ENCODE measurements at places on chromosomes 2 and 18. TPM values are rescaled to one million over a fixed set of nuclear protein-coding genes. Genes with fewer than 3 reads are reported as not detected.

GRCh38 chr2:122780251-122780650 is 1024.8 kb downstream of the TSN start:
- H3K4me3 ChIP-seq: no peak overlapping the region
- no peak for DNase-seq
- H3K4me1 ChIP-seq: no peaks in the 10 kb centered on the region
- no peaks in the 10 kb centered on the region for H3K27me3 ChIP-seq

DNA sequence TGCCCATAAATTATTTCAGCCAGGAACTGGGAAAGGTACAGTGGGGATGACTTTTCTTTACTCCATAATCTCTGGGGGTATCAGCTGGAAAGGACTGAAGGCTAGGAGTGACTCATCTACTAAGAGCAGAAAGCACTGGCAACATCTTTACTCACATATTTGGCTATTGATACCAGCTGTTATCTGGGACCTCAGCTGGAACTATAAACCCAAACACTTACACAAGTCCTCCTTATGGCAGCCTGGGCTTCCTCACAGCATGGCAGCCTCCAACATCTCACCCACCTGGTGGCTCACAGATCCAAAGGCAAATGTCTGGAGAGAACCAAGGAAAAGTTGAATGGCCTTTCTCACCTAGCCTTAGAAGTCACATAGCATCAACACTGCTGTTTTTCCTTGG is 379.0 kb upstream of the RND3 start:
- peaks cover 21% of the 10 kb centered on the region for H3K36me3 ChIP-seq
- no peak overlapping the region for H3K4me3 ChIP-seq
- no peaks in the 10 kb centered on the region for H3K4me1 ChIP-seq
- H3K27me3 ChIP-seq: no peaks in the 10 kb centered on the region
- H3K27ac ChIP-seq: no peak overlapping the region

GRCh38 chr2:228575897-228576296 is 394.4 kb upstream of the SPHKAP start:
- H3K4me3 ChIP-seq: no peak overlapping the region
- H3K4me1 ChIP-seq: no peaks in the 10 kb centered on the region
- DNase-seq: no peak
- H3K27ac ChIP-seq: no peak overlapping the region
- H3K36me3 ChIP-seq: no peaks in the 10 kb centered on the region

DNA sequence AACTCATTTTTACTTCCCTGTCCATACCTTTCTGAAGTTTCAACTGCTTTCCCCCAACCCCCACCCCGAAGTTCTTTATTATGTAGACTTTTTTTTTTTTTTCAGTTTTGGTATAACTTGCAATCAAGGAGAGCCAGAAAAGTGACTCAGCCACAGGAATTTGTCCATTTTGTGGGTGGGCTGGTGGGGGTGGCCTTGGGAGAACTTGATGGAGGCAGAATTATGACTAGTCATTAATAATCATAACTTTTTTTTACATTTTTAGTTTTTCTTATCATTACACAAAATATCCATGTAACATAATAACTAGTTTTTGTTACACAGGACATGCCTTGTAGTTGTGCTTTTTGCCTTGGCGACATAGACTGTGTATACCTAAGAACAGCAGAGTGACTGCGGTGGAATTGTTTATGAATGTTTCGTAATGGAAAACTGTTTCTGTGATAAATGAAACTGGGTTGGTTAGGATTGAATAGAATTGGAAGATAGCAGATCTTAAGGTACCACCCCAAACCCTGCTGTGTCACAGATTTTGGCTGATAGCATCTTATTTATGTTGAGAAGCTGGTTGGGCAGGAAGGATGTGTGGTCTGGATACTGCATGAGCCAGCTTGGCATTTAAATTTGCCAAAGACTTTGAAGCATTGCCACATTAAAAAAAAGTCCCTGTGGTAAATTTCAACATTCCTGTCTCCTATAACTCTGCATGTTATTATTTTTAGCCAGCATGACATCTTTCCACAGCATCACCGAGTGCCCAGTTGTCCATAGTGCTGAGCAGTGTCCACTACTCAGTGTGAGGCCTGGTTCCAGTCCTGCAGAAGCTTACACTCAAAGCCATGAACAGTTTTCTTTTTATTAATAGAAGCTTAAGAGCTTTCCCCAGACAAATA is 30.7 kb downstream of the LYPD6B start:
- H3K27me3 ChIP-seq: no peaks in the 10 kb centered on the region
- no peak overlapping the region for H3K27ac ChIP-seq
- H3K4me3 ChIP-seq: no peak overlapping the region
- DNase-seq: no peak
- H3K36me3 ChIP-seq: no peaks in the 10 kb centered on the region

GRCh38 chr2:149832324-149832723 is 244.7 kb upstream of the MMADHC start:
- H3K36me3 ChIP-seq: peaks cover 4% of the 10 kb centered on the region
- H3K4me3 ChIP-seq: no peak overlapping the region
- no peaks in the 10 kb centered on the region for H3K4me1 ChIP-seq
- H3K27me3 ChIP-seq: peaks cover 1% of the 10 kb centered on the region

- H3K4me1 ChIP-seq: no peaks in the 10 kb centered on the region
- DNase-seq: no peak
- H3K36me3 ChIP-seq: no peaks in the 10 kb centered on the region
- no peak overlapping the region for H3K4me3 ChIP-seq
- peaks cover 4% of the 10 kb centered on the region for H3K27me3 ChIP-seq
Observed at GRCh38 chr2:40218679-40219078, 233.2 kb downstream of the SLC8A1 start.

- peaks cover 3% of the 10 kb centered on the region for H3K27me3 ChIP-seq
- no peak for DNase-seq
- H3K27ac ChIP-seq: no peak overlapping the region
- no peak overlapping the region for H3K4me3 ChIP-seq
- peaks cover 13% of the 10 kb centered on the region for H3K36me3 ChIP-seq
Observed at GRCh38 chr2:208359632-208359986, 47.0 kb upstream of the PTH2R start.

The GATA6 gene
- total RNA-seq: 0.42 TPM

GRCh38 chr2:187310701-187311100 is 137.4 kb downstream of the CALCRL start:
- no peak overlapping the region for H3K4me3 ChIP-seq
- peaks cover 12% of the 10 kb centered on the region for H3K4me1 ChIP-seq
- H3K27me3 ChIP-seq: peaks cover 1% of the 10 kb centered on the region
- H3K36me3 ChIP-seq: peaks cover 5% of the 10 kb centered on the region

DNA sequence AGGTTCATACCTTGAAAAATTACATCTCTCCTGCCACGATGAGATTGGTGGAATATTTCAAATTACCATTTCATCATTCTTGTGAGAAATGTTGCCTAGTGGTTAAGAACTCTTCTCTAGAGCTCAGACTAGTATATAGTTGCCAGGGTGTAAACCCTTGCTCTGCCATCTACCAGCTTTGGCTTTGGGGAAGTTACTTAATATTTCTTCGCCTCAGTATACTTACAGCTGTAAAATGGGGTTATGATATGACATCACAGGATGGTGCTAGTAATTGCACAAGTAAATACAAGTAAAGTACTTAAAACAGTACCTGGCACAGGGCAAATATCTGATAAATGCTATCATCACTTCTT is 1.5 kb downstream of the SPOPL start:
- peaks cover 4% of the 10 kb centered on the region for H3K27me3 ChIP-seq
- H3K27ac ChIP-seq: no peak overlapping the region
- peak overlapping the region; percentile 98 for H3K4me3 ChIP-seq
- DNase-seq: no peak
- no peaks in the 10 kb centered on the region for H3K36me3 ChIP-seq

The LHCGR gene
- not detected for total RNA-seq

DNA sequence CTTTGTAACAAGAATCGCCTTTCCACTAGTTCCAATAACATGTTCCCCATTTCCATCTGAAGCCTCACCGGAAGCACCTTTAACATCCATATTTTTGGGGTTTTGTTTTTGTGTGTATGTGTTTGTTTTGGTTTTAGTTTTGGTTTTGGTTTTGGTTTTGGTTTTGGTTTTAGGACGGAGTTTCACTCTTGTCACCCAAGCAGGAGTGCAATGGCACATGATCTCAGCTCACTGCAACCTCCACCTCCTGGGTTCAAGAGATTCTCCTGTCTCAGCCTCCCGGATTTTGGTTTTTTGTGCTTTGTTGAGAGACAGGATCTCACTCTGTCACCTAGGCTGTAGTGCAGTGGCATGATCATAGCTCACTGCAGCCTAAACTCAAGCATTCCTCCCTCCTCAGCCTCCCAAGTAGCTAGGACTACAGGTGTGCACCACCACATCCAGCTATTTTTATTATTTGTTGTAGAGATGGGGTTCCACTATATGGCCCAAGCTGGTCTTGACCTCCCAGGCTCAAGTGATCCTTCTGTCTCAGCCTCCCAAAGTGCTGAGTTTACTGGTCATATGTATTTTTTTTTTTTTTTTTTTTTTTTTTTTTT is 36.3 kb downstream of the TGOLN2 start:
- H3K4me3 ChIP-seq: no peak overlapping the region
- peaks cover 20% of the 10 kb centered on the region for H3K4me1 ChIP-seq
- H3K27me3 ChIP-seq: no peaks in the 10 kb centered on the region
- no peaks in the 10 kb centered on the region for H3K36me3 ChIP-seq

GRCh38 chr2:8754106-8754776 is 72.4 kb downstream of the ID2 start:
- no peak overlapping the region for H3K4me3 ChIP-seq
- H3K27me3 ChIP-seq: no peaks in the 10 kb centered on the region
- no peaks in the 10 kb centered on the region for H3K4me1 ChIP-seq
- peaks cover 15% of the 10 kb centered on the region for H3K36me3 ChIP-seq
- no peak overlapping the region for H3K27ac ChIP-seq

The INPP4A gene
- total RNA-seq: 54.5 TPM

GRCh38 chr2:187853381-187853791 is 299.2 kb upstream of the TFPI start:
- no peaks in the 10 kb centered on the region for H3K27me3 ChIP-seq
- H3K4me3 ChIP-seq: no peak overlapping the region
- no peaks in the 10 kb centered on the region for H3K4me1 ChIP-seq
- H3K36me3 ChIP-seq: no peaks in the 10 kb centered on the region

GRCh38 chr2:89842180-89842908 is 1150.9 kb downstream of the RPIA start:
- H3K4me3 ChIP-seq: no peak overlapping the region
- peaks cover 15% of the 10 kb centered on the region for H3K27me3 ChIP-seq
- no peak for DNase-seq
- H3K27ac ChIP-seq: no peak overlapping the region
- H3K36me3 ChIP-seq: peaks cover 10% of the 10 kb centered on the region

The LIMS2 gene
- 0.29 TPM for total RNA-seq

The SCN7A gene
- total RNA-seq: 0.32 TPM

GRCh38 chr2:195471163-195471562 is 185.9 kb upstream of the SLC39A10 start:
- no peak overlapping the region for H3K4me3 ChIP-seq
- no peaks in the 10 kb centered on the region for H3K36me3 ChIP-seq
- no peaks in the 10 kb centered on the region for H3K4me1 ChIP-seq
- no peak for DNase-seq

- no peaks in the 10 kb centered on the region for H3K36me3 ChIP-seq
- H3K27me3 ChIP-seq: peaks cover 1% of the 10 kb centered on the region
- DNase-seq: no peak
- no peaks in the 10 kb centered on the region for H3K4me1 ChIP-seq
Observed at GRCh38 chr2:221802089-221802488, 230.0 kb upstream of the EPHA4 start.

GRCh38 chr18:23539911-23540525 is 36.7 kb downstream of the RMC1 start:
- no peak overlapping the region for H3K27ac ChIP-seq
- H3K27me3 ChIP-seq: no peaks in the 10 kb centered on the region
- H3K4me1 ChIP-seq: no peaks in the 10 kb centered on the region
- no peaks in the 10 kb centered on the region for H3K36me3 ChIP-seq
- no peak overlapping the region for H3K4me3 ChIP-seq

DNA sequence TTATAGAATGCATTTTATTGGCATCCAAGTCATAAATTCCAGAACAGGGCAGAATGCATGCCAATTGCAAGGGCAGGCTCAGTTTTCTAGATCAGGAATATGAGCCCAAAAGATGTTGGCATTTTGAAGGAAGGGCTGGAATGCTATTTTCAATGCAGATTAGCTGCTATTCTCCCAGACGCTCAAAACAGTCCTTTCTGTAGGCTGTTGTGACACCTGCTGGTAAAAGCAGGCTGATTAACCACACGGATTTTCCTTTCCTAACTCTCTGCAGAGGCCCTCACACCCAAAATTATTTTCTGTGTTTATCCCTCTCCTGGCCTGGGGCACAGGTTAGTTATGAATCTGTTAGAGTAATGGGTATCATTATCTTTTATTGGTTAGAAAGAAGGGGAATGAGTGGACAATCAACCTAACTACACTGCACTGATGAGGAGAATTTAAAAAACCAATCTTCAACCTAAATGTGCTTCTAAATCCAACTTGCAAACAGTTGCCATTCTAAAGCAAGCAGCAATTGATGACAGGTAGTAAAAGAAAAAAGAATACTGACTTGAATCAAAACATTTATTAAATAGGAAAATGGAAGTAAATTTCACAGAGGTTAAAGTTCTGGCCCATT is 94.0 kb downstream of the PLA2R1 start:
- no peak for DNase-seq
- no peaks in the 10 kb centered on the region for H3K27me3 ChIP-seq
- H3K27ac ChIP-seq: no peak overlapping the region
- H3K4me1 ChIP-seq: no peaks in the 10 kb centered on the region
- H3K36me3 ChIP-seq: no peaks in the 10 kb centered on the region
- H3K4me3 ChIP-seq: no peak overlapping the region

DNA sequence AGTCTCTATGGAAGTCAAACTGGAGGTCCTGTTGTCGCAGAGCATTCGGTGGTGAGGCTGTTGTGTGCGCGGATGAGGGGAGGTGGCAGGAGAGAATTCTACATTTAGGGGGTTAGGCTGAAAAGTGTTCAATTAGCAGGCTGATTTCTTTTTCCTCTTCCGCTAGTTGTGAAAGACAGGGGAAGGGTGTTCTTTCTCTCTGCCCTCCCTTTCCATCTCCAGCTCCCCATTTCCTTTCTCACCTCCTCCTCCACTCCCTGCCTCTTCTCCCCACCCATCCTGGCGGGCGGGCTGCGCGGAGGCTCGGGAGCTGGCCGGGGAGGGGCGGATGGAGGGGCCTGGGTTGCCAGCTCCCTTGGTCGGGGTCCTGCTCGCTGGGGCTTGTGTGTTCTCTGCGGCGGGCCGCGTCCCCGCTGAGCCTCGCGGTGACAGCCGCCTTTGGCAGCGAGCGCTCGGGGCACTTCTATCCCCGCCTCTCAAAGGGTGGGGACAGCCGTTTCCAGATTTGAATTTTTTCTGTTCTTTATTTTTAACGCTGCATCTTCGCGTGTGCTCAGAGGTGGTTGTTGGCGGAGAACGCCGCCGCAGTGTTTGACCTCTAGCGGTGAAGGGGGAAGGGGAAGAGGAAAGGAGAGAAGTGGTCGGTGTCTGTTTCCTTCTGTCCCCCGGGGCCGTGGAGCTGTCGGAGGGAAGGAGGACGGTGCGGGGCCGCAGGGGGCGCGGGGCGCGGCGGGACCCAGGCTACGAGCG is 3.6 kb downstream of the SOX11 start:
- H3K4me3 ChIP-seq: peak overlapping the region; percentile 97
- H3K4me1 ChIP-seq: peaks cover 15% of the 10 kb centered on the region
- DNase-seq: peak; percentile 37
- H3K27me3 ChIP-seq: peaks cover 47% of the 10 kb centered on the region
- peaks cover 19% of the 10 kb centered on the region for H3K36me3 ChIP-seq
